ENCODE measurements at places on chromosomes 5 and 9.
A peak's percentile ranks its signal among the peaks of the same experiment; 100 is the strongest.

DNA sequence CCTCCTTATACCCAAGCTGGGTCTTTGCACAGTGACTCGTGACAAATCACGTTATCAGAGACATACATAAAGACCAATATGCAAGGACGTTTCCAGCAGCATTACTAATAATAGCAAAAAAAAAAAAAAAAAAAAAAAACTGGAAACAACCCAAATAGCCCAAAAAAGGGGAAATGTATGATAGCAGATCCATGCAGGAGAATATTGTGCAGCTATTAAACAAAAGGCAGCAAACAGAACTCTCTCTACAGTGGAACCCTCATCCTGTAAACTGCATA, 37.7 kb downstream of the C5orf15 start:
- no peak for DNase-seq

GRCh38 chr5:96503501-96504236, 70.6 kb upstream of the PCSK1 start:
- DNase-seq = no peak

DNA sequence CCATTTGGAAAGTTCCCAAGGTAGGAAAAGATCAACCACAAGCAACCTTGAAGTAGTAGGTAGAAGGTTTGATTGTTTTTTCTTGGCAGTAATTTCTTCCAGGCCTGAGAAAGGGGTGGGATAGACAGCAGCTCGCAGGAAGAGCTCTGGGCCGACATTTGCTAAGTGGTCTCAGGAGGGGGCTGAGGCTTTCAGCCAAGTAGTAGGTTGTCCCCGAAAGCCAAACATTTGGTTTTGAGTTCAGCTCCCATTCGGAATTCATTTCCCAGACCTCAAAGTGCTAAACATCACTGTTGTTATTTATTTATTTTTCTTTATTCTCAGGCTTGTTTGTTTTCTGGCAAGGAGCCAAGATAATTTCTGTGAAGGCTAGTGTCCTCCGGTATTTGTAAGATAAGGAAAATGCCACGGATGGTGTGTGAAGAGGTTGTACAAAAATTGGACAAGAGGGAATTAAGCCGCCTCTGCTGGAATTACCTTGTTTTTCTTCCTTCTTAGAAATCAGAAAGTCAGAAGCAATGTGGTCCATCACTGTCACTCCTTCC, 112.1 kb downstream of the KIF4B start:
- DNase-seq = no peak

GRCh38 chr5:80503641-80504040, 15.7 kb downstream of the FAM151B start:
- DNase-seq = no peak

- no peak for DNase-seq
These were observed 110.4 kb downstream of the STARD4 start for GRCh38 chr5:111401906-111402305.

GRCh38 chr5:7597059-7597642, 201.2 kb downstream of the ADCY2 start:
- DNase-seq = no peak

GRCh38 chr9:135858491-135859185, 48.7 kb downstream of the CAMSAP1 start:
- no peak for DNase-seq

DNA sequence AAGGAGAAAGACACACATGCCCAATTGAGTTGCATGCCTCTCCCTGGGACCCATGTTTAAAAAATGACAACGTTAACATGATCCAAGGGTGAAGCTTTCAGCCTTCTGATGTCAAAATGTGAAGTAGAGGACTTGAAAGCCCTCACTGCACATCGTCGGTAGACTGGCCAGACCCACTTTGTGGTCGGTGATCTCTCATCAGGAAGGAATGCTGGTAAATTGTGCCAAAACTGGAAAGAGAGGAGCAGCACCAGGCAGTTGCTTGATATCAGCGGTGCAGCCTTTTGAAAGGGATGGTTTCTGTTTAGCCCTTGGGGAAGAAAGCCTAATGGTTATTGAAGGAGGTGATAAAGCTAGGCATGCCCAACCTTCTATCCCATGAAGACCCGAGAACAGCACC, 125.3 kb upstream of the MARCHF11 start:
- DNase-seq = peak; percentile 66

All from HS-27A (cell line).